NCI-H2107 (cell line): ENCODE measurements at places on chromosomes 13 and 19.

- DNase-seq: no peak
Observed at GRCh38 chr19:45151821-45152503, 8.8 kb downstream of the NKPD1 start.

- DNase-seq: no peak
Observed at GRCh38 chr19:43700395-43701000, 15.4 kb upstream of the IRGC start.

DNA sequence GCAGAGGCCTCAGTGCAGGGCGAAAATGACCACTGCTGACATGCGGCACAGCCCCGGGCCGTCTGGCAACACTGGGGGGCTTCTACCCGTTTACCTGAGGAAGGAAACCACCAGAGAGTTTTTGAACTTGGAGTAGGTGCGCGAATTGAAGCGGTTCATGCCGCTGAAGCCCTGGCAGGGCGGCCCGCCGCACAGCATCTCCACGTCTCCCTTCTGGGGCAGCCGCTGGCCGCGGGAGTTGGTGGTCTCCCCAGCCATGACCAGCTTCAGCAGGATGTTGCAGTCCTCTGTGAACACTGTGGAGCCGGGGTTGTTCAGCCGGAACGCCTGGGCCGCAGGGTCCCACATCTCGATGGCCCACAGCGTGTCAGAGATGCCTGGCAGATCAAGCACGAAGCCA is 20.3 kb upstream of the EIF3G start:
- DNase-seq: no peak

DNA sequence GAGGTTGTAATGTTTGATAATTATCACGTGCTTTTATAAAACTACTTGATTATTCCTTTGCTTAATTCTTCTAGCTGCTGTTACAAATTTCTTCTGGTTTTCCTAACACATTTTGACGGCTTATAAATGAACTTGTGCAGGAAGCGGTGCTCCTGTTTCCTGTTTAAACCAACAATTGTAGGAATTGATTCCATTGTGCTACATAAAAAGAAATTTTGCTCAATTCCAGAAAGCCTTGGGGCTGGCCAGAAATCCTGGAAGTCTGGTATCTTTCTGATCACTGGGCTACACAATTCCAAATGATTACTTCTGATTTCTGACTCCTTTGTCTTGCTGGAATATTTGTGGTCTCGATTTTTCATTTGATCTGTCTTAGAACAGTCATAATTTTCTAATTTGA is 14.9 kb downstream of the RFC3 start:
- DNase-seq: no peak

GRCh38 chr13:49140910-49141611 is 79.1 kb upstream of the MLNR start:
- DNase-seq: no peak

- DNase-seq: no peak
Observed at GRCh38 chr19:7512400-7512851, 3.5 kb upstream of the ZNF358 start.

- DNase-seq: no peak
Observed at GRCh38 chr13:27171244-27171826, at the start of gene USP12. Gene USP12 (minus strand): TSS chr13:27171811. CDS start chr13:27171639, 172 bp downstream.

DNA sequence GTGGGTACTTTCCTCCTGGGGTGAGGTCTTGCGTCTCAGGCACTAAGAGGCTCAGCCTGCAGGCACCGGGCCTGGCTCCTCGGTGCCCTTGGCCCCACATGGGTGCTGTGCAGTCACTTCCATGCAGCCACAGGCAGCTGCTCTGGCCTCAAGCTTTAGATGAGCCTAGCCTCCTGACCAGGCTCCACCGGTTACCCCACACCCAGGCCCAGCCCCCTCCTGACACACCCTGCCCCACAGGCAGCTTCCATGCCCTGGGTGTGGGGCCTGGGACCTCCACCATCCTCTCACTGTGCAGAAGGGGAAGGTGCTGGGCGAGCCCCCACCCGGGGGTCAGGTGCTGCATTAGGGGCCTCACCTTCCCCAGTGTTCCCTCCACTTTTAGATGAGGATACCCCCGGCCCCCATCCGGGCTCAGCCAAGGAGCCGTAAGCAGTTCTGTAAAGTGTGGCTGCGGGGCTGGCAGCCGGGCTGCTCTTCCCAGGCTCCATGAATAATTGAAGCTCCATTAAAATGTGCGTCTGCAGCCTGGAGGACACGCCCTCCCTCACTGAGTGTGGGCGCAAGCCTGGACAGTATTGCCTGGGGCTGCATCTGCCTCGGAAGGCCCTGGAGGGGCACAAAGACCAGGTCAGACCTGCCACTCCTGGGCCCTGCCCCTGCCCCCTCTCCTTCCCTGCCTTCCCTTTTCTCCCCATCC is 72.5 kb upstream of the KCTD15 start:
- DNase-seq: no peak

DNA sequence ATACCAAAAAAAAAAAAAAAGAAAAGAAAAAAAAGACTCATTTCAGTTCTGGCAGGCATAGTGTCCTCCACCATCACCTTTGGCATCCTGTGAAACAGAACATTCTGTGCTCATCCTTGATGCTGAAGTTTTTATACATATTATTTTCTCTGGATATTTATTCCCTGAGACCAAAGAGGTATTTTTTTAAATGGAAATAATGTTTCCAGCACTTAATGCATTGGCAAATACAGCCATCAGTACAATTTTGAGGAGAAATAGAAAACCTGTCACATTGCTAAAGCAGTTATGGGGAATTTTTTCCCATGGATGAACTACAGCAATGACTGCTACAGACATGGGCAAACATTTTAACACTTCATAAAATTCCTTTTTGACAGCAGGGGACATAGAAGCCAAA is 312.4 kb downstream of the DNAJC15 start:
- no peak for DNase-seq

- no peak for DNase-seq
Observed at GRCh38 chr19:49712397-49712859, 21.5 kb downstream of the CPT1C start.

GRCh38 chr13:77872995-77873394 is 45.6 kb downstream of the EDNRB start:
- DNase-seq: no peak

DNA sequence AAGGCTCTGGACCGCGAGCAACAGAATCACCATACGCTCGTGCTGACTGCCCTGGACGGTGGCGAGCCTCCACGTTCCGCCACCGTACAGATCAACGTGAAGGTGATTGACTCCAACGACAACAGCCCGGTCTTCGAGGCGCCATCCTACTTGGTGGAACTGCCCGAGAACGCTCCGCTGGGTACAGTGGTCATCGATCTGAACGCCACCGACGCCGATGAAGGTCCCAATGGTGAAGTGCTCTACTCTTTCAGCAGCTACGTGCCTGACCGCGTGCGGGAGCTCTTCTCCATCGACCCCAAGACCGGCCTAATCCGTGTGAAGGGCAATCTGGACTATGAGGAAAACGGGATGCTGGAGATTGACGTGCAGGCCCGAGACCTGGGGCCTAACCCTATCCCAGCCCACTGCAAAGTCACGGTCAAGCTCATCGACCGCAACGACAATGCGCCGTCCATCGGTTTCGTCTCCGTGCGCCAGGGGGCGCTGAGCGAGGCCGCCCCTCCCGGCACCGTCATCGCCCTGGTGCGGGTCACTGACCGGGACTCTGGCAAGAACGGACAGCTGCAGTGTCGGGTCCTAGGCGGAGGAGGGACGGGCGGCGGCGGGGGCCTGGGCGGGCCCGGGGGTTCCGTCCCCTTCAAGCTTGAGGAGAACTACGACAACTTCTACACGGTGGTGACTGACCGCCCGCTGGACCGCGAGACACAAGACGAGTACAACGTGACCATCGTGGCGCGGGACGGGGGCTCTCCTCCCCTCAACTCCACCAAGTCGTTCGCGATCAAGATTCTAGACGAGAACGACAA is 1.8 kb downstream of the PCDH17 start:
- DNase-seq: no peak

DNA sequence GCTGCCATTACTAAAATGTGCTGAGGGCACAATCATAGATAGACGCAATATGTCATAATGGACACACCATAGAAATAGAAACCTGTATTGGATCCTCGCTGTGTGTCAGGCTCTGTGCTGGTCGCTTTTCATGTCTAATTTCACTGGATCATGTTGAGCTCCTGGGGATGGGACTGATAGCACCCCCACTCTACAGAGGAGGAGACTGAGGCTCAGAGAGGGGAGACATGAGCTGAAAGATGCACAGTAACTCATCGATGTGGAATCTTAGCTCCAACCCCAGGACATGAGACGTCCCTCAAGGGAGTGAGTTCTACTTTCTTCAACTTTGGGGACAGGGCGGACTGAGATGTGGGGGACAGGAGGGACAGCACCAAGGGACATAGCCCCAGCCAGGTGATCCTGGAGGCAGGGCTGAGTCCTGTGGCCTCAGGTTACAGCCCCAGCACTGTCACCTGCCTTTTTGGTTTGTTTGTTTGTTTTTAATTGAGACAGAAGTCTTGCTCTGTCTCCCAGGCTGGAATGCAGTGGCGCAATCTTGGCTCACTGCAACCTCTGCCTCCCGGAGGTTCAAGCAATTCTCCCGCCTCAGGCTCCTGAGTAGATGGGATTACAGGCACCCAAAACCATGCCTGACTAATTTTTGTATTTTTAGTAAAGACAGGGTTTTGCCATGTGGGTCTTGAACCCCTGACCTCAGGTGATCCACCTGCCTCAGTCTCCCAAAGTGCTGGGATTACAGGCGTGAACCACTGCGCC is 6.6 kb upstream of the GIPC1 start:
- DNase-seq: no peak

GRCh38 chr19:38221919-38222830 is 1.8 kb downstream of the DPF1 start:
- DNase-seq: no peak

GRCh38 chr13:101512650-101513049 is 60.2 kb downstream of the ITGBL1 start:
- DNase-seq: no peak
